Stimulated activated CD8-positive, alpha-beta memory T cell treated with anti-CD3 and anti-CD28 coated beads, Interleukin-2, amount 100 ng/mL, for 1 hour (primary cell): ENCODE measurements at places on chromosomes 6 and 20.

DNA sequence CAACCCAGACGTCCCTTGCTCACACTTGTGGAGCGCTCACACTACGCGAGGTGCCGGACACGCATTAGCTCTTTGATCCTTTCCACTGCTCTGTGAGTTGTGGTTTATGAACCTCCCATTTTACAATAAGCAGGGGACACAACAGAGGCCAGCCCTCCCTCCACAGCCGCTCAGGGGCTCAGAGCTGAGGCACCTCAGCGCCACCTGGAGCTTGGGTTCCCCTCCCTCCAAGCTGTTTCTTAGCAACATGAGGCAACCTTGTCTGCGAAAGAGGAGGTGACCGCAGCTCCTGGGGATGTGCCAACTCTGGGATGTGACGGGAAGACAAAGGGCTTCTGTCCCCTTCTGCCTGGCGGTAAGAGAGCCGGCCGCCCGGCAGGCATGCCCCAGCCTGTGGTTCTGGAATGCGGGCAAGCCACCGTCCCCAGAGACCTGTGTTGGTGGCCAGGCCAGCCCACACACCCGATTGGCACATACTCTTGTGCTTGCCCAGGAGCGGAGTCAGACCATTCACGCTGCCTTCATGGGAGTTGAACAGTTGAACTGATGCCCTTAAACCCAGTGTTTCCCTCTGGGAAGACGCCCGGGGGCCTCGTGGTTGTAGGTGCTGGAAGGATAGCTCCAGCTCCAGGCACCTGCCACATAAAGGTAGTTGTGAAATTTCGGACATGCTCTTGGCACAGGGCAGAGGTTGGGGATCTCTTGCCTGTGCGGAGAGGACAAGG lies 44.5 kb downstream of the RBM38 start:
- no peak for DNase-seq

DNA sequence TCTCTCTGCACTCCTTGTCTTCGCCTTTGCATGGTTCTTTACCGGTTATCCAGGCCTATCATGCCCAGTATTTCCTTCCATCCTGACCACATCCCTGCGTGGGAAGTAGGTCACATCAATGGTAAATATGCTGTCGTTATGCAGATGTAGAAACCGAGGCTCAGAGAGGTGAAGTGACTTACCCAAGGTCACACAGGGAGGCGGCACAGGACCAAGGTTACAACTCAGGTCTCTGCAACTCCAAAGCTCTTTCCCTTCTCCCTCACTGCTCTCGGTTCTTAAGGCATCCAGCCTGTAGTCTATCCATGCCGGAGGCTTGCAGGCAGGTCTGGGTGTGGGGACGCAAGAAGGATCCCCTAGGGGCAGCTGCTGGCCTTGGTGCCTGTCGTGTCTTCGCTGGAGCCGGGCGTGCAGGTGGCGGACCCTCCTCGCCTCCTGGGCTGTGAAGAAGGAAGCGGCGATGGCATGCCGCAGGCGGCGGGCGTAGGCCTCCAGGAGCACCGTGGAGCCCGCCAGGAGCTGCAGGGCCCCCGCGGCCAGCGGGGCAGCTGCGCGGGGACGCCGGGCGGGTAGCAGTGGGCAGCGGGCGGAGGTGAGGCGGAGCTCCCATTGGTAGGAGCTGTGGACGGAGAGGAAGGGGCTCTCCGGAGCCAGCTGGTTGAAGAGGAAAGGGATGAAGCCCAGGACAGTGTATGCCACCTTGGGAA lies 9.1 kb downstream of the OCSTAMP start:
- DNase-seq = no peak

GRCh38 chr20:43981540-43981939 lies 66.9 kb downstream of the TOX2 start:
- DNase-seq = no peak

DNA sequence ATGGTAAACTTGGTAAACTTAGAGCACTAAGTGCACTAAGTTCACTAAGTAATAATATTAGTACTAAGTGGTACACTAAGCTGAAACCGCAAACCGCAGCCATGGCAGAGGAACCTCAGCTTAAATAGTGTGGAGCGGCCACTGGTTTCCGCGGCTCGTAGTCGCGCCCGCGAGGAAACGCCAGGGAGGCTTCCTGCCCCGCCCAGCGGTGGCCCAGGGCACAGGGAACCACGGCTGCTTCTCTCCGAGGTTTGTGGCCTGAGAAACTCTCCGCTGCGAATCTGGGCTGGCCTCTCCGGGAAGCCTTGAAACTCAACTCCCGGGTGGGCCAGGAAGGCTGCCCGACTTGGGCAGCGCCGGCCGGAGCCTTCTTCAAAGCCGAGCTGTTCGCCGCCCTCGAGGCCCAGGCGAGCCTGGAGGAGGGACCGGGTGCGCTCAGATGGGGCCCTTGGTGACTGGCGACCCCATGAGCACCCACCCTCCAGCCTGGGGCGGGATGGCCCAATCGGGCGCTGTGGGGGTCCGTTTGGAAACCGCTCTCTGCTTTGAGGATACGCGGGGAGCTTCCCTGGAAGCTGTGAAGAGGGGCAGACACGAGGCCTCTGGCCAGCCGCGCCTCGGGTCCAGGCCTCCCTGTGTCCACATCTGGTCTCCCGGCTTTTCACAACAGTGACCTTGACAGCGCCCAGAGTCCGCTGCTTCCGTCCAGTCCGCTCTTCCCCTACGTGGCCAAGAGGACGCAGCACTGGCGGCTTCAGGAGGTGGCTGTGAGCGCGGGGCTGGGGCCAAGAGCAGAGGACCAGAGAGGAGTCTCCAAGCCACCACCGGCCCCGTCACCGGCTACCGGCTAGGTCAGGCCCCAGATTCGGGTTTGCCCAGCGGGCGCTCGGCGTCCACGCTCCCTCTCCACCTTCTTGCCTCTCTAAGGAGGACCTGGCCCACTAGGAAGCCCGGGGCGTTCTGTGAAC lies 25.4 kb upstream of the HLA-E start:
- DNase-seq = peak; percentile 35

DNA sequence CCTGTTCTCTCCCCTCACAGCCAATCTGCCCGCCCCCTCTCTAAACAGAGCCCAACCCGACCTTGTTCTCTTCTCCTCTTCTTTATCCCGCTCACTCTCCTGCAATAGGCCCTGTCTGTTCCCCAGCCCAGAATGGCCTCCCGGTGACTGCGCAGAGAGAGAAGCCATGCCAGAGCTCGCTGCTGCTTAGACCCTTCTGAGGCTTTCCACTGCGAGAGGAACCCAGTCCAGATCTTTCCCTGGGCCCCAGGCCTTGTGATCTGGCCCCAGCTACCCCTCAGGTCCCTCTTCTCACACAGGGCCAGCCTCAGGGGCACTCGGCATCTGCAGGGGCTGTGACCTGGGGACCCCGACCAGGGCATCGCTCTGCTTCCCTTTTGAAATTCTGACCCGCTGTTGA lies 58.1 kb downstream of the TMEM242 start:
- no peak for DNase-seq

- no peak for DNase-seq
These were observed 39.2 kb downstream of the FRMD1 start for GRCh38 chr6:168039849-168040248.

DNA sequence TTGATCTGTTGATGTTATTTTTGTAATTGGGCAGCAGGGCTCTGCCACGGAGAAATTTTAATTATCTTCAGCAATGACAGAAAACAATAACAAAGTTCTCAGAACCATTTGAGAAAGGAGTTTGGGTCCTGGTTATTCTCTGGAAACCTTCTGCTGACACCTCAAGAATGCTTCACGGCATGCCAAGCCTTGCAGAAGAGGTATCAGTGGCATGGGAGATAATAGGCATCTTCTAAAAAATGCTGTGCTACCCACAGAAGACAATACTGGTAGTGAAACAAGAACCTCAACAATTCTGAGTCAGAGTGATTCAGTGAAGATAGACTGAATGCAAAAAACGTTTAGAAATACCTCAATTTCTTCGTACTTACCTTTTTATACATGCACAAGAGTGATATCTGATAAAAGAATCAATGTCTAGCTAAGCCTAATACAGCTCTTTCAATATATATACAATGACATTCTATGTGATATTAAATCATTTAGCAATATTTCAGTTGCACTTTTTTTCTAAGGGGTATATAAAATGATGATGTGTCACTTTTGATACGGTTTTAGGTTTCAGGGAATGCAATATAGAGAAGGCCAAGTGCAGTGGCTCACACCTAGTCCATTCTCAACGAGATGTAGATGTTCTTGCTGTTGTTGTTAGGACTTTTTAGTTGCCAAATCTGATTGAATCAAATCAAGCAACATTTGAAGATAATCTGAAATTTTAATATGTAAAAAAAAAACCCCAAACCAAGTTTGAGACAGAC lies 110.4 kb upstream of the COL21A1 start:
- DNase-seq = no peak

GRCh38 chr6:8619853-8620252 lies 184.5 kb upstream of the SLC35B3 start:
- no peak for DNase-seq

- no peak for DNase-seq
These were observed 130.6 kb downstream of the RFX6 start for GRCh38 chr6:117007659-117008058.

GRCh38 chr20:53915446-53916172 lies 154.8 kb downstream of the BCAS1 start:
- peak; percentile 93 for DNase-seq

GRCh38 chr6:41573985-41574384 lies 27.8 kb downstream of the FOXP4 start:
- no peak for DNase-seq

DNA sequence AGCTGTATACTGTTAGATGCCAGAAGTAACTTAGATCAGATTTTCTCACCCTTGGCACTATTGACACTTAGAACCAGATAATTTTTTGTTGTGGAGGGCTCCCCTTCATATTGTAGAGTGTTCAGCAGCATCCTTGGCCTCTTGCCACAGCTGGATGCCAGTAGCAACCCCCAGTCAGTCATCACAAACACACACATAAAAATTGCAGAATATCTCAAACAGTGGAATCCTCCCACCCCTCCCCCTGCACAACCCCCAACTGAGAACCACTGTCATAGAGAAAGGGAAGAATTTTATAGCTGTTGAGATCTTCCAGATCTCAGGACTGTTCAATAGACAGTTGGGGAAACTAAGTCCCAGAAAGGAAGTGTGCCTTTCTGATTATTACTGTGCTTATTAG lies 81.2 kb upstream of the VSTM2L start:
- no peak for DNase-seq

- DNase-seq = no peak
These were observed 256.5 kb downstream of the HACE1 start for GRCh38 chr6:104603108-104603745.

GRCh38 chr6:38241200-38241871 lies 398.4 kb downstream of the BTBD9 start:
- no peak for DNase-seq

GRCh38 chr20:57582432-57583288 lies 21.8 kb downstream of the PCK1 start:
- DNase-seq = no peak
